ENCODE measurements at places on chromosomes 1 and 21. TPM values are rescaled to one million over a fixed set of nuclear protein-coding genes. Genes with fewer than 3 reads are reported as not detected.

- no peak for DNase-seq
Measured at GRCh38 chr1:66925944-66926343, 1.2 kb downstream of the MIER1 start.

DNA sequence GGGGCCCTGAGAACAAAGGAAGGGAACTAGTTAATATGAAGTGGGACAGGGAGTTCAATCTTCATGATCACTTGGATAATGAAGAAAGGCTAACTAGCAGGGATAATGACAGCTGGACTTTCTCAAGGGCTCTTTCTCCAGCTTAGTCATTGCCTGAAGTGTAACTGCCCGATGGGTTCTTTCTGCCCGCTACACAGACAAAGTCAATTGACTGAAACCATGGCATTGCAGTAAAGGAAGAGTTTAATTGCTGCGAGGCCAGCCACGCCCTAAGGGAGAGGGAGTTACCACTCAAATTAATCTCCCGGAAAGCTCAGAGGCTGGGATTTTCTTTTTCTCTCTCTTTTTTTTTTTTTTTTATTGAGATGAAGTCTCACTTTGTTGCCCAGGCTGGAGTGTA lies 16.6 kb upstream of the SLC2A5 start:
- no peak for DNase-seq

RGS5 gene
- 15.7 TPM for polyA plus RNA-seq

DNA sequence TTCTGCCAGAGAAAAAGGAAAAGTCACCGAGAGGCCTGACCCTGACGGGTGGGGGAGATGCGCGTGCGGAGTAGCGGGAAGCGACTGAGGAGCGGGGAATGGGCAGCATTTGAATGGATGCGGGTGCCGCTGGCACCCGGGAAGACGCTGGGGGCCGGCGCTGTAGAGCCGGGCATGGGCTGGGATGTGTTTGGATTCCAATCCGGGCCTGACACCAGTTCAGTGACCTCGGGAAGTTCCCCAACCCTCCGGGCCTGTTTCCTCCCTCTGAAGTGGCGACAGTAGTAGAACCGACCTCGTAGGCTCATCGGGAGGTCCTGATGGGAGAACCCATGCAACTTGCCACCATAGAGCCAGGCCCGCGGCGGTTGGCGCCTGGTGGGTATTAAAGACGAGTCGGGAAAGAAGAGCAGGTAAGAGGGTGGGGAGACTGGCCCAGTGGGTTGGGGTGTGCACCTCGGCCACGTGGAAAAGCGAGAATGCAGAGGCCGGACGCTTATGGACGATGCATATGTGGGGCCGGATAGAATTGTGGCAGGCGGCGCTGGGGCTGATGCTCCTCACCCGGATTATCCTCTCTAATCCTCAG lies 642 bp upstream of the SLC16A1 start:
- DNase-seq = peak; percentile 21

DNA sequence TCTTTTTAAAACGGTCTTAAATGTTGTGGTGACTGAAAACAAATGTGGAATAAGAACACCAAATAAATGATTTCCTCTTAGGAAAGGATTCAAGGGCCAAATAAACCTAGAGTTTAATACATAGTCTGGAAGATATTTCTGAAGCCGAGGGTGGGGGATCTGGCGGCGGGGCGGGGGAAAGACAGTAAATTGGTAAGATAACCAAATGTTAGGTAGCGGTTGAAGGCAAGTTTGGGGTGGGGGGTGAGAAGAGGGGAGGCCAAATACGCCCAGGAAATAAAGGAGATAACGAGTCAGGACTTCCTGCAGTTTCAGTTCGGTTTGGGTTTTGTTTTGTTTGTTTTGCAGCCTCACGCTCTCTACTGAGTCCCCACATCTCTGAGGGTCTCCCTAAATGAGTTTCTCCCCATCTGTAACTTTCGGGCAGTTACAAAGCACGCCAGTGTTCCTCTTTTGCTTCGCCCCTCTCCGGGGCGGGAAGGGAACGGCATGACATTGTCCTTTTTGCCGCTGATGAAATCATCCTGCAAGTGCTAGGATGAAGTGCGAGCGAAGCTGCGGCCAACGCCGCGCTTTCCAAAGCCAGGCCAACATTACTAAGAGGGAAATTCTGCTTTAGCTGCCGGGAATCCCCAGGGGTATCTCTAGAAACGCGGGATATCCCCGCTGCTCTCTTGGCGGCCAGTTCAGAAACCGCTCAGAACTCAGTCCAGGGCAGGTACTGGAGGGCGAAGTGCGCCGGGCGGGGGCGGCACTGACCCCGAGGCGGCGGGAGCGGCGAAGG lies 844 bp downstream of the NIBAN1 start:
- DNase-seq = peak; percentile 29

DNA sequence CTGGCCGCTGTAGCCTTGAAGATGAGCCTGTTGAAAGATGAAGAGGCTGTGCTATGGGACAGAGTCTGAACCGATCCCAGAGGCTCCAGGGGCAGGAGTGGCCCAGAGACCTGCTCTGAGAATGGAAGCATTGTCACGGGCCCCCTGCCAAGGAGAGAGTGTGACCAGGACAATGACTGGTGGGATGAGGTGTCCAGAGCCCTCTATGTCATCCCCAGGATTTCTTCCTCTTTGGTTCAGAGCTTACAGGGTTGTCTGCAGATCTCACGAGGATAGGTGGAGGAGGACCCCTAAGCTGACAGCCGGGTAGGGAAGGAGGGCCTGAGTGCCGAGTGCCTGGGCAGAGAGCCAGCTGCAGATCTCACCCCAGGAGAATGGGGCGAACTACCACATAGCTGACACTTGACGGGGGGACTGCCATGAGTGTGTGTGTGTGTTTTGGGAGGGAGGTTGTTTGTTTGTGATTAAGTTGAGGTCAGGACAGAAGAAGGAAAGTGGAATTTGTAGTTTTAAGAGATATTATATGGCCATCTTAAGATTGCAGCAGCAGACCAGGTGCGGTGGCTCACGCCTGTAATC lies 25.4 kb downstream of the PIK3CD start:
- no peak for DNase-seq

OLFML3 gene
- 164 TPM for polyA plus RNA-seq

ATAD3A gene
- 20.2 TPM for polyA plus RNA-seq

- DNase-seq = no peak
Measured at GRCh38 chr1:40155910-40156309, 5.3 kb upstream of the RLF start.

TNN gene
- 2.5 TPM for polyA plus RNA-seq

- no peak for DNase-seq
Measured at GRCh38 chr1:233245191-233245765, 50.2 kb downstream of the PCNX2 start.

AZIN2 gene
- polyA plus RNA-seq = 7.8 TPM

DNA sequence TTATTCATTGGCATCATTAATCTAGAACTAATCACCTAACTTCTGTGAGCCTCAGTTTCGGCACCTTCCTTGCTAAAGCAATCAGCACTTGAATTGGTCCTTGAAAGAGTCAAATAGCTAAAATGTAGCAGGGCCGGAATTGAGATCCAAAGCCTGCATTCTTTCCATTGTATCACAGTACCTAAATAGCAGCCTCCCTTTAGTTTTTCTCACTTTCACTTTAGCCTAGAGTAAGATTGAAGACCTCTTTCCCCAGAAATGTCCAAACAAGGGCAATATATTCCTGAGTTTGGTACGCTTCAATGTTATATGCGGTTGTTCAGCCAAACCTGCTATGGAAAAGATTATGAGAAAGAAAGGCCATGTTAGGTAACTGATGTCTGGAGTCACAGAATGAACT lies 121.9 kb upstream of the BMP8A start:
- no peak for DNase-seq

SLAMF1 gene
- polyA plus RNA-seq = 0.16 TPM

DNA sequence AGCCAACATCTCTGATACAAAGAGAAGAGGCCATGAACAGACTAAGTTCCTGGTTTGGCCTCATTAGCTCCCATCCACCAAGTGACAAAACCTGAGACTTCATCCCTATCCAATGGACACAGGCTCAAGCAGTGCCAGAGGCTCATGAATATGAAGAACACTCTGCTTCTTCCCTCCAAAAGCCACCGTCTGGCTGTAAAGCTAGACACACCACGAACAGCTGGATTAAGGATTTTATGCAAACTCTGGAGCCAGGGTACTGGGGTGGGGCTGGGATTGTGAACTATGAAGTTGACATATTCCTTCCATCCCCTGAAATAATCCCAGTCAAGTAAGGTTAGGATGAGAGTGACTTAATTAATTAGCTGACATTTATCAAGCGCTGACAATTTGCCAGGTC lies 139.4 kb downstream of the CSMD2 start:
- no peak for DNase-seq

DNA sequence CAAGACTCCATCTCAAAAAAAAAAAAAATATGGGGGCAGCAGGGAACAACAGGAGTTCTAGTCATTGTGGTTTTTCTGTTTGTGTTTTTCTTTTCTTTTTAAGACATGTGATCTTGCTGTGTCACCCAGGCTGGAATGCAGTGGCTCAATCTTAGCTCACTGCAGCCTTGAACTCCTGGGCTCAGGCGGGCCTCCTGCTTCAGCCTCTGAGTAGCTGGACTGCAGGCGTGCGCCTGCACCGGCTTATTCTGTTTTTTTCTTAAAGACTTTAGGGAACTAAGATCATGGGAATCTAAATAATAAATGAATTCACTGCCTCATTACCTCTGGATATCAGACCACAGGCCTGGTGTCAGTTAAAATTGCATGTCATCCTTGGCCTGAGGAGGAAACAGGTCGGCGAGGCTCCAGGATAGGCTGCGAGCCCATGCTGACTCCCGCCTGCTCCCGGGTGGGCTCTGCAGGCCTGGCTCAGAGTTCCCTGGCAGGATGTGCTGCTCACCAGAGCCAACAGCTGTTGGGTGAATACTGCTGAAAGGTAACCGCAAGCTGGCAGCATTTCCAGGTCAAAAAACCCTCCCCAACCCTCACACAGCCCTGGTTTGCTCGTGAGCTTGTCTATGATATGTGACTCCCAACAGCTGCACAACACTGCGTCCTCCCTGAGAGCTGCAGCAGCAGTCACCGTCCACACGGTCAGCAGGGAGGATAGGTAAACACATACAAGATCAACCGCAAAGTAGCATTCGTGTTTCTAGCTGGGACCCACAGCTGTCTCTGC lies 58.1 kb downstream of the SCCPDH start:
- DNase-seq = peak; percentile 33

UQCRHL gene
- polyA plus RNA-seq = 1.3 TPM

KPRP gene
- polyA plus RNA-seq = not detected

- DNase-seq = no peak
Measured at GRCh38 chr21:18772404-18772803, 368.8 kb upstream of the TMPRSS15 start.

GRCh38 chr21:45560106-45561021 lies 18.1 kb upstream of the SLC19A1 start:
- no peak for DNase-seq

GRCh38 chr1:203368624-203369451 lies 17.9 kb upstream of the FMOD start:
- DNase-seq = no peak

Data from right renal pelvis (tissue), 4 donors.